GM04504 (cell line): ENCODE measurements at places on chromosomes 7 and 10.

DNA sequence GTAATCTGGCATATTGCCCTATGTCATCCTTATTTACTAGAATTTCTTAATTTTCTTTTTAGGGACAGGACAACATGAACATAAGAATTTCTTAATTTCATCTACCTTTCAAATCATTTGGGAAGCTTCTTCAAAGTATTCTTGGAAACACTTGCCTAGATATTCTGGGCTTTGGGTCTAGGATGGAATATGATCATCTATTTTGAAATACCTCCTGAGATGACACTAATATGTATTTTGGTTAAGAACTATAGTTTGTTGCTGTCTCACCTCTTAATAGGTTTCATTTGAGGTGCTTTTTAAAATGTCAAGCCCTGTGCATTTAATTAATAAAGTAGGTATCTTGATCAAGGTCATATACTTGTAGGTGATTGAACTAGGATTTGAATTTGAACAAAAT is 49.1 kb downstream of the SEPTIN7 start:
- DNase-seq: no peak

DNA sequence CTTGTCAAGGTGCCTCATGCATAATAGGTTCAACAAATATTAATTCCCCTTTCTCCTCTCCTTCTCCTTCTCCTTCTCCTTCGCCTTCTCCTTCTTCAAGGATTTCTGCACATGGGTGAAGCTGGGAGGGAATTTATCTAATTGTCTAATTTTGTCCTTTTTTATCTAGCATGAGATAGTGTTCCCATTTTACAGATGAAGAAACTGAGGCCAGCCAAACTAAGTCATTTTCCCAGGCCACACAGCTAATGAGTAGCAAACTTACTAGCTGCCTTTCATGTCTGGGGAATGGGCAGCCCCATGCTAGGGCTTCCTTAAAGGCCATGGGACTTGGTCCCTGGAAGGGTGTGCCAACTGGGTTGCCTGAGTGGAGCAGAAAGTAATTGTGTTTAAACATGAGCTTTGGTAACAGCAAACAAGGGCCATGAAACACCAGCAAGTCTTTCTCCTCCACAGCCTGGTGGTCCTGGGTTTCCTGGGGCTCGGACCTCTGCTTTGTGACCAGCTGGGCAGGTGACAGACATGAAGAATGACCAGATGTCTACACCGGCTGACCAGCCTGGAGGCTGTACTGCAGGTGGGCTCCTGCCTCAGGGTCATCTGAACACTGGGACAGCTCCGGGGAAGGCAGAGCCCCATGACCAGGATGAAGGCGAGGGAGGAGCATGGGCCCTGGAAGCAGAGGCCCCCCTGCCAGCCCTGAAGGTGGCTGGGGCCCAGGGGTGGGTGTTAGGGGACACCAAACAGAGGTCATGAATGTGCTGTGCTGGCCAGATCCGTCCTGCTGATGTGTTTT is 138.0 kb downstream of the PTPN20 start:
- DNase-seq: no peak

- no peak for DNase-seq
These were observed 55.0 kb downstream of the PIK3AP1 start for GRCh38 chr10:96665306-96665705.

DNA sequence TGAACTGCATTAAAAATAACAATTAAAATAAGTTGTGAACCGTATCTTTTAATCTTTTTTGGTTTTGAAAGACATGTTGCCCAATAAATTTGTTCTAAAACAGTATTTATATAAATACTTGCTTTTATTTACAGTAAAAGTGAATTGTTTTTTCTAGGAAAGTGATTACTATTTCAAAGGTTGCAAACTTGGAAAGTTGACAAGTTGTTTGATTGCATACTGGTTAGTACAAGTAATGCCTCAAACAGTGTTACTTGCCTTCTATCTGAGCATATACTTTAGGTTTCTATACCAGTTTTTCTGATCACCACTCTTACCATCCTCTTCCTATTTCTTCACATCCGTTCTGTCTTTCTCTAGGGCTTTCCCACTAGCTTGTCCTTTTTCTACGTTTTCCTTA is 212.6 kb downstream of the FOXP2 start:
- DNase-seq: no peak

DNA sequence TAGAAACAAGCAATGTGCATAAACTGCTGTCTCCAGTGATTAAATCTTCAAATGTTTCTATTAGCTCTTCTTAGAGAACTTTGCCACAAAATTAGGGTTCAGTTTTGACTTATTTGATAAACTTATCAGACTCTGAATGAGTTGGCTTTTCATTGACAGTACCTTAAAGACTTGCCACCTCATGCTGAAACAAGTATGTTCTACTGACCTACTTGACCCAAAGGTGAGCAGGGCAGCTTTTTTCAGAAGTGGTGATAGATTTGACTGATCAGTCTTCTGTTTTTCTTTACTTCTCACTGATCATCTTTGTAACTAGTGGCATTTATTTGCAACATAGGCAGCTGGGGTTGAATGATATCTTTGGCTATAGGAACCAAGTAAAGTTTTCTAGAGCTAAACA is 7.8 kb downstream of the ZNF277 start:
- DNase-seq: no peak

GRCh38 chr10:93471110-93471651 is 11.0 kb downstream of the MYOF start:
- peak; percentile 95 for DNase-seq

DNA sequence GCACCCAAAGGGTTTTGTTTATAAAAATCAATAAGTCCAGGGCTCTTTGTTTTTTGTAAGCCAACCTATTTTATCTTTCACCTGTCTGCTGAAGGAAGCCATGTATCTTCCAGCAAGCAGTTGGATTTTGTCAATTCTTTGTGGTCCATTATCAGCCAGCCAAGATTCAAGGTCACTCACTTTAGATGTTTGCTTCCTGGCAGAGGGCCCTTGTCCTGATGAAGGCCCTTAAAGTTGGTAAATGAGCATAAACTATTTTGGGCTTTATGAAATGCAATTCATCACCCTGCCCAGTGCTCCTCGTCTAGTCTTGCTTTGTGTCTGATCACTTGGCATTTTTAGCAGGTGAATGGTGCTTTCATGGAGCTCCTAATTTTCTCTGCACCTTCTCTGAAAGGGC is 1004.2 kb downstream of the GRID1 start:
- DNase-seq: no peak

GRCh38 chr7:157684157-157684908 is 347.5 kb downstream of the DNAJB6 start:
- DNase-seq: no peak

GRCh38 chr7:108026116-108026515 is 23.2 kb upstream of the LAMB1 start:
- DNase-seq: no peak

DNA sequence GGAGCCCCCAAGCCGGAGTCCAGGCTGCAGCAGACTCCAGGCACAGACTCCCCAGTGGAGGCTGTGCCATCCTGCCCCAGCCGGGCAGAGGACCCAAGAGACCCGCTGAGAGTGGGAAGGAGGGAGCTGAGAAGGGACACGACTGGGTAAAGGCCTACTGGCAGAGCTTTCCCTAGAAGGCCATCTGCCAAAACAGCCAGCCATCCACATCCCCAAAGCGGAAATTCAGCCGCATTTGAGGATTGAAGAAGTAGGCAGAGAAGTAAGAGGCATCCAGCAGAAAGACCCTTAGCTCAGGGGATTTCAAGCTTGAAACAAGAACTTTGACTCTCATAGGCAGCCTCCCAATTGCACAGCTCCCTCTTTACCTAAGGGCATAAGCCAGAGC is 857 bp downstream of the CPXM2 start:
- DNase-seq: no peak

- DNase-seq: no peak
These were observed 71.1 kb downstream of the LYZL2 start for GRCh38 chr10:30558411-30558810.

DNA sequence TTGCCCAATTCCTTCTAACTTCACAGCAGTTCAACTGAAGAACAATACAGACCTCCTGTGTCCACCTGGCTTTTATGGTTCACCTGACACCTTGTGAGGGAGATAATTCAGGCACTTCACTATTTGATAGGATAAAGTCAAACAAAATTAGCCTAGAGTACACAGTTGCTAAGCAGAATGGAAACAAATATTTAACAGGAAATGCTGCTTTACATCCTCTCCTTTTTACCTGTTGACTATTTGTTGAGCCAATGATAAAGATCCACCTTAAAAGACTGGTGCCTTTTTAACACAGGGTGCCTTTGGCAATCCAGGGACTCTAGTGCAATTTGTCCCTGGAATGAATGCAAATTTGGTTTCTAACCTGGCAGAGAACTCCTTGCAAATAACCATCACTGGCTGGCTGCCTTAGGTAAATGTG is 39.8 kb downstream of the ITPRID1 start:
- no peak for DNase-seq

DNA sequence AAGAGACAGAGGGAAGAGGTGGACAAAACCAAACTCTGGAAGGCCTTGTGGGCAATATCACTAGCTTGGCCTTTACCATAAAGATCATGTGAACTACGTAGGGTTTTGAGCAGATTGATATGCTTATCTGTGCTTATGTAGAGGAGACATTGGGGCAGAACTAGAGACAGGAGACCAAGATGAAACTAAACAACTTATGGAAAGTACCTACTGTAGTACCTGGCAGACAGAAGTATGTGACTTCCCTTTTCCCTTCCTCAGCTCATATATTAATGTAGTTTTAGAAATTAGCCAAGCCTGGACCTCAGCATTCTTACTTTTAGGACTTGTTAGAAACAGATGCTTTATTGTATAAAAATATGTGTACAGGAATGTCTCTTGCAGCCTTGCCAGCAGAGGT is 14.0 kb upstream of the IL6 start:
- DNase-seq: no peak

DNA sequence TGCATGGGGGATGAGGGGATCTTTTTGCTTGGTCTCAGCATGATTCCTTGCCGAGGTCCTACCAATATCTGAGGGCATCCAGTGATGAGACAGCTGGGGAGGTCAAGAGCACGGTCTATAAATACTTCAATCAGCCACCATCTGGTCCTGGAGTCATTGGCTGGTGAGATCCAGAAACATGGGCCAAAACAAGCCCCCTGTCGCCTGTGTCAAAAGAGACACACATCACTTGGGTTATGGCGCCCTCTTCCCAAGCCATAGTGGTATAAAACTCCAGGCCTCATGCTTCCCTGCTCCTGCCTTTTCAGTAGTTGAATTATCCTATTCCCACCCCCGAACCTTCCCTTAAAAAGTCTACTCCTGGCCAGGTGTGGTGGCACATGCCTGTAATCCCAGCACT is 60.9 kb downstream of the SLC35B4 start:
- DNase-seq: no peak

- DNase-seq: no peak
These were observed 34.9 kb downstream of the R3HCC1L start for GRCh38 chr10:98169379-98169778.

- DNase-seq: no peak
These were observed 10.4 kb upstream of the LMBR1 start for GRCh38 chr7:156903232-156903909.

GRCh38 chr10:5844345-5845055 is 31.3 kb upstream of the GDI2 start:
- peak; percentile 35 for DNase-seq

DNA sequence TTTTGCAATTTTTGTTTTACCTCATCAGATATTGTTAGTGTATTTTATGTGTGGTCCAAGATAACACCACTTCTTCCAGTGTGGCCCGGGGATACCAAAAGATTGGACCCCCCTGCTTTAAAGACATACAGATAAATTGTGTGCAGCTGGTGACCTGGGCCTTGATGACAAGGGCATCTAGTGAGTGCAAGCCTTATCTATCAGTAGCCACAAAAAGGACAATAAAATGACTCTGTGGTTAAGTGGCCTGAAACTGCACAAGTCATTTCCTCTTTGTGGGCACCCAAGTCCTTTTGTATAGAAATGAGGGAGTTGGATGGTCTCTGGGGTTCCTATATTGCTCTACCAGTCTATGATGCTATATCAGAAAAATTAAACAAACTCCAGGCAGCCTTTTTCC is 98.1 kb downstream of the PARD3 start:
- DNase-seq: no peak
